ENCODE measurements at places on chromosomes 16 and 17.

GRCh38 chr17:74161503-74161875, 42.0 kb upstream of the RPL38 start:
- H3K4me3 ChIP-seq, result no peak overlapping the region
- H3K36me3 ChIP-seq, result no peaks in the 10 kb centered on the region
- H3K4me1 ChIP-seq, result no peaks in the 10 kb centered on the region
- no peak for DNase-seq
- no peak overlapping the region for H3K27ac ChIP-seq

DNA sequence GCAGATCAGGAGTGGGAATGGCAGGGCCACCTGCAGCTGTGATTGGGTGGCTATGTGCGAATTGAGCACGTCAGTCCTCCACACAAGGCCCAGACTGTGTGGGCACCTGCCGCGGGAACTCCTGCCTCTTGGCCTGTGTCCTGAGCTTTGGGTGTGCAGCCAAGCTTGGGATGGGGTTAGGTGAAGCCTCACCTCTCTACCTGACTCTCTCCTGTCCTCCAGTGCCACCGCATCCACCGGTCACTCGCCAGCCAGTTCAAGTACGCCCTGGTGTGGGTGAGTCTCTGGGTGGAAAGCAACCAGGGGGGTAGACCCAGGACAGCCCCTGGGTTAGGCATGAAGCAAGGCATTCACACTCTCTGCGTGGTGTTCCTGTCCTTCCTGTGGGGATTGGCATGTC, 2.3 kb upstream of the MYO15A start:
- no peak overlapping the region for H3K4me3 ChIP-seq
- no peak for DNase-seq
- H3K27ac ChIP-seq, result no peak overlapping the region
- peaks cover 9% of the 10 kb centered on the region for H3K36me3 ChIP-seq

GRCh38 chr16:29791845-29792807, 1.6 kb downstream of the KIF22 start:
- peak overlapping the region; percentile 100 for H3K4me3 ChIP-seq
- no peaks in the 10 kb centered on the region for H3K27me3 ChIP-seq
- DNase-seq, result no peak
- H3K27ac ChIP-seq, result peak overlapping the region; percentile 96

DNA sequence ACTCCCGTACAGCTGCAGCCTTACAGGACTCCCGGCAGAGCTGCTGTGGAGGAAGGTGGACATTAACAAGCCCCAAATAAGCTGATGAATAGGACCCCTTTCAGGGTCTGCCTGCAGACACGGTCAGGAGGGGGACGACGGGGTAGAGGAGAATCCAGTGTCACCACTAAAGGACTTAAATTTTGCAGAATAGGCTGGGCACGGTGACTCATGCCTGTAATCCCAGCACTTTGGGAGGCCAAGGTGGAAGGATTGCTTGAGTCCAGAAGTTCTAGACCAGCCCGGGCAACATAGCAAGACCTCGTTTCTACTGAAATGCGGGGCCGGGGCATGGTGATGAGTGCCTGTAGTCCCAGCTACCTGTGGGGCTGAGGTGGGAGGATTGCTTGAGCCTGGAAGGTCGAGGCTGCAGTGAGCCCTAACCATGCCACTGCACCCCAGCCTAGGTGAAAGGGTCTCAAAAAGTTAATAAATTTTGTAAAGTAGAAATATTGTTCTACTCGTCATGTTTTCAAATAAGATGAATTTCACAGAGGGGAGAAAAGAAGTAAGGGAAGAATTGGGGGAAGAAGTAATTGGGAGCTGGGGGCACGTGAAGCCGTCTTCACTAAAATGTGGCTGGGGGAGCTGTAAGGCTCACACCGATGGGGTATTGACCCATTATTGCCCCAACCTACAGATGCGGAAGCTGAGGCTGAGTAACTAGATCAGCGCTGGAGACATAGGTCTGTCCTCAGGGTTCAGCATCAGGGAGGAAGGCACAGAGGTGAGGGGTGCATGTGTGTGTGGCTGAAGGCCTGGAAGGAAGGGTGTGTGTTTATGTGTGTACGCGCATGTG, 4.7 kb downstream of the LITAFD start:
- H3K36me3 ChIP-seq, result peaks cover 24% of the 10 kb centered on the region
- peaks cover 5% of the 10 kb centered on the region for H3K27me3 ChIP-seq
- H3K4me1 ChIP-seq, result peaks cover 9% of the 10 kb centered on the region
- H3K4me3 ChIP-seq, result no peak overlapping the region
- no peak for DNase-seq

DNA sequence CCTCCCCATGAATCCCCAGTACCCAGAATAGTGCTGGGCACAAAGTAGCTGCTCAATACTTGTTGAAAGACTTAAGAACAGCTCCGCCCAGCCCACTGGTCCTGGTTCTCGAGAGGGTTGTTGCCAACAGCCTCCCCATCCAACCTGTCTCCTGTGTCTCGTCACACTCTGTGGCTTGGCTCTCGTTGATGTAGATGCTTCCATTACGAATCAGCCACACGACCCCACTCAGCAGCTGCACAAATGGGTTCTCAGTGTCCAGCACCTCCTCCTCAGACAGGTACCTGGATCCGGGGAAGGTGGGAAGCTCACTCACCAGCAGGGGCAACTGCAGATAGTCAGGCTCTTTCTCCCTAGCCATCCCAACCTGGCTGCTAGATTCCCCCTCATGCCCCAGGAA, 2.1 kb downstream of the NAGPA start:
- H3K4me1 ChIP-seq, result peaks cover 23% of the 10 kb centered on the region
- DNase-seq, result no peak
- no peak overlapping the region for H3K4me3 ChIP-seq
- no peaks in the 10 kb centered on the region for H3K36me3 ChIP-seq
- H3K27me3 ChIP-seq, result no peaks in the 10 kb centered on the region

Data from activated CD8-positive, alpha-beta T cell treated with anti-CD3 and anti-CD28 coated beads, Interleukin-2, amount 10 ng/mL, durations not matched to agents 7 days and 5 days (primary cell).